DMS153 (cell line): ENCODE measurements at places on chromosomes 6 and 20.
A peak's percentile ranks its signal among the peaks of the same experiment; 100 is the strongest.

- DNase-seq, result no peak
Observed at GRCh38 chr6:11618533-11618932, 81.0 kb downstream of the TMEM170B start.

- no peak for DNase-seq
Observed at GRCh38 chr6:1227600-1227934, 84.3 kb upstream of the FOXQ1 start.

GRCh38 chr6:43766964-43767461 is 3.0 kb upstream of the VEGFA start:
- no peak for DNase-seq

GRCh38 chr6:136790411-136791295 is 1.6 kb downstream of the MAP3K5 start:
- no peak for DNase-seq

DNA sequence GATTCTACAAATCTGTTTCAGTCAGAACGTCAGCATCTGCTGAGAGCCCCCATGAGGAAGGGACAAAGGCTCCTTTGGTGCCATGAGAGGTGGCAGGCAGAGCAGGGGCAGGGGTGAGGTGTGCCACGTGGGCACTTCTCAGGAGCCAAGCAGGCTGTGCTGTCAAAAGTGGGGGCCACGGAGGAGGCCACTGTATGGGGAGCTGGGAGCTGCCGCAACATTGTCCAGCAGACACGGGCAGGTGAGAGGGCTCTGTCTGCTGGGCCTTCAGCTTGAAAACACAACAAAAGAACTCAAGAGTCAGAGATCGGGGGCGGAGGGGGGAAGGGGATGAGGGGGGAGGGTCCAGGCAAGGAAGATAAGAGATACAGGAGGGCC is 21.6 kb upstream of the FOXP4 start:
- DNase-seq, result no peak

- no peak for DNase-seq
Observed at GRCh38 chr6:4010689-4011090, 68.2 kb downstream of the FAM217A start.

- DNase-seq, result peak; percentile 40
Observed at GRCh38 chr6:38021029-38021428, 201.5 kb downstream of the ZFAND3 start.

- no peak for DNase-seq
Observed at GRCh38 chr6:35152067-35152707, 11.0 kb upstream of the TCP11 start.

DNA sequence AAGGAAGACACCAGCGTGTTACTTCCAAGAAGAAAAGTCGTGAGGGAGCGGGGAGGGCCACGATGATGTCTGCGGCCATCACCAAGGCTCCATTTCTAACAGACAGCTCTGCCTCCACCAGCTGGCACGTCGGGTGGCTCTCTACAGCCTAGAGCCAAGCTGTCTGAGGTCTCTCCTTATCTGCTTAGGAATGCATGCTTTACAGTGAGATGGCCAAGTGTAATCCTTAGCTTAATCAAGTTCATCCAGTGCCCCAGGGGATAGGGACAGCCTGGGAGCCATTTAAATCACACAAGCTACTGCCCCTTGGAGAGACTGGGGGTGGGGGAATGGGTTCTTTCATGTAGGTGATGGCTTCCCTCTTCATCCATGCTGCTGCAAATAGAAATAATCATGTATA is 213.8 kb upstream of the CST7 start:
- DNase-seq, result no peak

GRCh38 chr6:14259594-14260152 is 142.1 kb downstream of the CD83 start:
- DNase-seq, result no peak

- DNase-seq, result no peak
Observed at GRCh38 chr20:36074983-36075382, 79.6 kb upstream of the EPB41L1 start.

DNA sequence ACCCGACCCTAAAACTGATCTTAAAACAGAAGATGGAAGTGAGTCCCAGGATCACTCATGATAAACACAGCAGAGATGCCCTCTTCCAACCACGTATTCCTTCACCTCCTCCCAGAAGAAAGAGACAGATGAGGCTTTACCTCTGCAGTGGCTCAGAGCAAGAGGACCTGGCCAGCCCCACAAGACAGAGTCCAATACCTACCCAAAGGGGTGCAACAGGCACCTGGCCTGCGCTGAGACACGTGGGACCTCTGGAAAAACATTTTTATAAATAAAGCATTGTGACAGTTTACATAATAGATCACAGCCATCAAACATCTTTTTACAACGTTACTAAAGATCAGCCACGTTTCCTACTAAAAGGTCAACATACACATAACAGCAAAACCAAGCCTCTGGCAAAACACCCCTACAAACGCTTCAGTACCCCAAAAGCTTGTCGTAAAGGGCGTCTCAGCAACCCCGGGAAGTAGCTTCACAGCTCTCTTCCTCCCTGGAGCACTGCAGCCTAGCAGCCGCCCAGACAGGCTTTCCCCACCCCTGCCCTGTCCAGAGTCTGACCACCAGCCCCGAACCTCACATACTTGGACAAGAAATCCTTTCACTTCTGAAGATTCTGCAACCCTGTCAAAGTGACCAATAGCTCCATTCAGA is 2.9 kb downstream of the TAF4 start:
- no peak for DNase-seq

GRCh38 chr6:19842030-19842615 is 5.0 kb downstream of the ID4 start:
- no peak for DNase-seq

GRCh38 chr6:10210052-10210451 is 204.8 kb downstream of the TFAP2A start:
- DNase-seq, result no peak

DNA sequence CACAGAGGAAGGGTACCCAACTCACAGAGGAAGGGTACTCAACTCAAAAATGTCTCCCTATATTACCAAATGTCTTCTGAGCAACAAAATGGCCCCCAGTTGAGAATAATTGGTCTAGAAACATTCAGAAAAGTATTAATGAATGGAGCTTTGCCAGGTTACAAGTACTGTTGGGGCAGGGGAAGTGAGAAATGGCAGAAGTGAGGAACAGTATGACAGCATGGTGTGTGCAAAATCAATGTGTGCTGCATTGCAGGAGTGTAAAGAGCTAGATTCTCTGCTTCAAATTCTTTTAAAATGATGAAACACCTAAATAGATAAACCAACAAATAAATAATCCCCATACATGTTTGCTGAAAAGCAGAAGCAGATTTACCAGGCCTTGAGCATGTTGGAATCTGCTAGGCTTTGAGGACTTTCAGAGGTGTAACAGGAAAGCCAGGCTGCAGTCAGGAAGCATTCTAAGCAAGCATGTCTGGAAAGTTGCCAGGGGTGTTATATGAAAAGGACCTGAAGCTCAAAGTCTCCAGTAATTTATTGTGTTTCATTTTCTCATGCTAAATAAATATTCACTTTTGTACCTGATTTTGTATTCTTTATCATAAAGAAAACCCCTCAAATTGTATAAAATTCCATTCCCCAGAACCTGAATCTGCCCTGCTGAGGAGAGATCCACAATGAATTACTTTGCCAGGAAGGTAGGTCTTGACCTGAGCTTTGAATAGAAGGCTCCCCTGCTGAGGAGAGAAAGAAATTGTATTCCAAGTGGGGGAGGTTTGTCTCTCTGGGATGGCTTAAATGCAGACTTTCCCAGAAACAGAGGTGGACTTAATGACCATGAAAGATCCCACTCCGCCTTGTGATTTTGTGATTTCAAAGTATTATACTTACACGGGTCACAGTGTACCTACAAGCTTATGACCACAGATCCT is 265.0 kb upstream of the MARCKS start:
- peak; percentile 55 for DNase-seq

GRCh38 chr6:65231616-65232015 is 475.4 kb downstream of the EYS start:
- no peak for DNase-seq

GRCh38 chr20:3710703-3711483 is 1.5 kb downstream of the SIGLEC1 start:
- no peak for DNase-seq

DNA sequence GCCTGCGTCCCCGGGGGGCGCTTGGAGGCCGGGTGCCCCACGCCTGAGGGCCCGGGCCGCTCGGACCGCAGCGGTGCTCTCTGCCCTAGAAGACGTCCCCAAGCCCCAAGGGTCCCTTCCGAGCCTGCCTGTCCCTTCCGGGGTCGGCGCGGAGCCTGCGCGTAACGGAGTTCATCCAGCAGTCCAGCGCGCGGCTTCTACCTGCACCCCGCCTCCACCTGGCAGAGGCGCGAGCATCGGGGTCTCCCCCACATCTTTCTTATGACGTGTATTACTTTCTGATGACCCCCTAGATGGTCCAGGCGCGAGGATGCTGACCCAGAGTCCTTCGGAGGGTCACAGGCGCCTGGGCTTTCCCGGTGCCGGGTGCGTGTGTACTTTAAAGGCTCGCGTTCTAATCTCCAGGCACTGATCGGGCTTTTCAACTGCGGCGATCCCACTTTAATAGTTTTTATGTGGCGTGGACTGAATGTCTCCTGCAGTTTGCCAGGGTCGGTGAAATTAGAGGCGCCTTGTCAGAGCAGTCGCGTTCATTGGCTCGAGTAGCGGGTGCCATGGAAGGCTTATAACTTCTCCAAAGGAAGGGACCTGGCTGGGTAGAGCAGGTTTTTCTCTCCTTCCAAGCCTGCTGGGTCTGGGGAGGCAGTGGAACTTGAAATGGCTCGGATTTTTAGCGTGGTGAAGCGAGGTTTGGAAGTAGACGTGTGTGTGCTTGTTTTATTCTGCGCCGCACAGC is 912 bp downstream of the EYA4 start:
- no peak for DNase-seq

DNA sequence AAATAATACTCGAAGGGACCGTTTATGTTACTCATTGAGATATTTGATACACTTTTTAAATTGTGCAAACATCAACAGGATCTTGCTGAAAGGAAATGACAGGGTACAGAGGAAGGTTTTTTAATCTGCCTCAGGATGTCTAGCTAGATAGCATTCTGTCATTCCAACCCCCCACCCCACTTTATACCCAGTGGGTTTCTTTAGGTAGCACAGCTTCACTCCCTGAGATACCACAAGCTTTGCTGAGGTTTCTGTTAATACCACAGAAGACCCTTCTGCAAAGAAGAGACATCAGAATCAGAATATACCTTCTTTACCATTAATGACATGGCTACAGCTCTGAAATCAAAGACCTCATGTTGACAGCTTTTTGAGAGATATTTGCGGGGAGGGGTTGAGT is 1.3 kb downstream of the PHACTR2 start:
- DNase-seq, result no peak

DNA sequence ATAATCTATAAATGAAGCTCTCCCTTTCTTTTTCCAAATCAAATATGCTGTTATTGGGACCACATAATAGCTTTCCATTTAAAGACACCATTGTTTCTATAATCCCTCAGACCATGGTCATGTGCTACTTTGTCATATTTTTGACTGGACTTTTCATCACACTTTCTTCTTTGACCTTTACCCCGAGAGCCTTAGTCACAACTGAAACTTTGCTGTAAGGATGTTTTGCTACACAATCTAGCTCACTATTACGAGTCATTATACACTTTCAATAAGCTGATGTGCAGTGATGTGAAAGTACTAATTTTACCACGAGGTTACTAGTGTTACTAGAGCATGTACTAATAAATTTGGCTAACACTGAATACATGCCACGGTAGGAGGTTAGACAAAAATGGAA is 367.2 kb upstream of the RUNX2 start:
- DNase-seq, result no peak

- DNase-seq, result no peak
Observed at GRCh38 chr20:33325350-33325749, 42.3 kb downstream of the BPIFB1 start.

- DNase-seq, result no peak
Observed at GRCh38 chr6:71592643-71593042, 293.7 kb upstream of the RIMS1 start.

DNA sequence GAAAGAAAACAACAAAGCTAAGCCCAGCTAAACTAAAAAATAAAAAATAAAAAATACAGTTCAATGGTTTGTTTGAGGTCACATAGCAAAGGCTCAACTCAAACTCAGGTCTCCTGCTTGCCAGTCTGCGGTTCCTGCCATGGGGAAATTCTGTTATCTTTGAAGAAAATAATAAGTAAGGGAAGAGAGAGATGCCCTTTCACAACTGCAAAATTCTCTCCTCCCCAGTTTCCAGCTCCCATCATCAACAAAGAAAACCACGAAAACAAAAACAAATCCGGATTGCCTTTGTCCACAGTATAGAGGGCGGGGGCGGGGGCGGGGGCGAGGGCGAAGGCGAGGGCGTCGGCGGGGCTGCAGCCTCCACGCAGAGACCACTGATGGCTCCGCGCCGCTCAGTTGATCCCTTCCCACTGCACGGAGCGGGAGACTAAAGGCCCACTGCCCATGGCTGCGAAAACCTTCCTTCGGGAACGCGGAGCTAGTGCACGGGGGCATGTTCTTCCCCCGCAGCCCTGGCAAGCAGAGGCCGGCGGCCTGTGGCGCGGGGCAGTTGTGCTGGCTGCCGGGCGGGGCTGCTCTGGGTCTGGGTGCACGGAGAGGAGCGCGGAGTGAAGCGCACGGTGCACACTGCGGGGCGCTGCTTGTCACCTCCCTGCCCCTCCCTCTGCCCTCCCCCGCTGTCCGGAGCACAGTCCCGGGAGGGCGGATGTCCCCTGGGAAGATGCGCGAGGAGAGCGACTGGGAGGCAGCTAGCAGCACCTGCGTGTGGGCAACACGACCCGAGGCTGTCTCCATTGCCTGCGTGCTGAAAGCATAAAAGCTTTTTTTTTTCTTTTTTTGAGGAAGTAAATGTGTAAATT is 54.1 kb upstream of the TPD52L1 start:
- DNase-seq, result peak; percentile 78

DNA sequence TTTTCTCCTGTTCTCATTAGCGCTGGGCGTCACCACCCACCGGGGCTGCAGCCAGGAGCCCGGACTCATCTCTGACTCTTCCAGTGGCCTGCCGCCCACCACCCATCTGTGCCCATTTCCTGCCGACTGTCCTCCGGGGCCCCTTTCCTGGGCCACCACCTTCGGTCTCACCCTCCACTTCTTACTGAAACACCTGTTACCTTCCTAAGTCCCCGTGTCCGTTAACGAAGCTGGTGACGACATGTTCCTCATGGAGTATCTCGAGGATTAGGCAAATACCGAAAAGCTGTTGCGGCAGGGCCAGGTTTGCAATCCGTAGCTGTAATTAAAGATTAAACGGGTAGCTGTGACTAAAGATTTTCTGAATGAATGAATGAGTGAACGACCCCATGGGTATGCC is 80.2 kb downstream of the SRC start:
- no peak for DNase-seq

DNA sequence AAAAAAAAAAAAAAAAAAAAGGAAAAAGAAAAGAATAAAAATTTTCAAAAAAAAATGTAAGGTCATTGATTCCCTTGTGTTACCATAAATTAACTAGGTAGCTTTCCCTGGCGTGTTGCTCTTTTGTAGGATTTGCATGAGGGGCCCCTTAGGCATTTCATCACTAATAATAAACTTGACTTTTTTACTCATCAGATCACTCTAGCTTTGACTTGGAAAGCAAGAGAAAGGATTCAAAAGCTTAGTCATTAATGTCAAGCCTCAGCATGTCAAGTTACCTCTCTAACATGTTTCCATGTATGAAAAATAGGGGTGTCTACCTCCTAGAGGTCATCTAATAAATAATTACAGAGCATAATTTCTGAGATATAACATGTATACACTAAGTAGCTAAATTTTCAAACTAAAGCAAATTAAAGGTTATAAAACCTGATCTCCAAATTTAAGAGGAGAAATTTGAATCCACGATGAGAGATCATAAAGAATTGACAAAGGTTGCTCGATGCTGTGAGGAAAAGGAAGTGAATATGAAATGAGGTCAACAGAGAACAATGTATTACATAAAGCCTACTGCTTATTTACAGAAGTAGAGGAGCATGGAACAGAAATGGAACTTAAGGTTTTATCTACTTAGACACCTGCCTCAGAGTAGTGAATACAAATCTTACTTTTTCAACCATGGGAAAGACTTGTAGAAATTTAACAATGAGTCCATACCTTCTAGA is 86.8 kb downstream of the ARHGAP18 start:
- peak; percentile 41 for DNase-seq
